ENCODE measurements at places on chromosomes 3 and 15.

DNA sequence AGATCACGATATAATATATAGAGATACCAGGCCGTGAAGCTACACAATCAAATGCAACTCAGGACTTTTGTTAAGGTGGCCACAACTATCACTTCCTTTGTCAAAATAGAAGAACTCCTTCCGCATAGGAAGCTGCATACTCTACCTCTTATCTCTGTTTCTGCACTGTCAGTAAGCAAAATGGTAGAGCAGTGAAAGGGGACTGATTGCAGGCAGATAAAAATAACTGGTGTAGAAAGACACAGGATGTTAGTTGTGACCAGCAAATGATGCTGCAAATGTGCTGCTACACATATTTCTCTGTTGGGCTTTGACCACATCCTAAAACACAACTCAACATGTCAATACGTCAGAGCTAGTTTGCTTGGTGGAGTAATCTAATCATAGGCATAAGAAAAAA lies 16.3 kb upstream of the TRAT1 start:
- DNase-seq = no peak

GRCh38 chr3:23537101-23537551 lies 268.6 kb upstream of the UBE2E1 start:
- no peak for DNase-seq

DNA sequence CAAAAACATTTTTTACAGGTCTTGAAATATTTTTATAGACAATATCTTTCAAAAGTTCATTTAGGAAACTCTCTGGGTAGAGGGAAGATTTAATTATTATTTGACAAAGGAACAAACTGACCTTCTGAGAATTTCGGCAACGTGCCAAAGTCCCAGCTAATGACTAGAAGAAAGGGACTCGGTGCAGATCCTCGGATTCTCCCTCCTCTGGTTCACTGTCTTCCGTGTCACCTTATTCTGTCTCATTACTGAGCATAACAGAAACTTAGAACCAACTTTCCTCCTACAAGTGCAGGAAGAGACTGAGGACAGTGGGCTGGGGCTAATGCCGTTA lies 339.1 kb downstream of the MECOM start:
- DNase-seq = no peak

DNA sequence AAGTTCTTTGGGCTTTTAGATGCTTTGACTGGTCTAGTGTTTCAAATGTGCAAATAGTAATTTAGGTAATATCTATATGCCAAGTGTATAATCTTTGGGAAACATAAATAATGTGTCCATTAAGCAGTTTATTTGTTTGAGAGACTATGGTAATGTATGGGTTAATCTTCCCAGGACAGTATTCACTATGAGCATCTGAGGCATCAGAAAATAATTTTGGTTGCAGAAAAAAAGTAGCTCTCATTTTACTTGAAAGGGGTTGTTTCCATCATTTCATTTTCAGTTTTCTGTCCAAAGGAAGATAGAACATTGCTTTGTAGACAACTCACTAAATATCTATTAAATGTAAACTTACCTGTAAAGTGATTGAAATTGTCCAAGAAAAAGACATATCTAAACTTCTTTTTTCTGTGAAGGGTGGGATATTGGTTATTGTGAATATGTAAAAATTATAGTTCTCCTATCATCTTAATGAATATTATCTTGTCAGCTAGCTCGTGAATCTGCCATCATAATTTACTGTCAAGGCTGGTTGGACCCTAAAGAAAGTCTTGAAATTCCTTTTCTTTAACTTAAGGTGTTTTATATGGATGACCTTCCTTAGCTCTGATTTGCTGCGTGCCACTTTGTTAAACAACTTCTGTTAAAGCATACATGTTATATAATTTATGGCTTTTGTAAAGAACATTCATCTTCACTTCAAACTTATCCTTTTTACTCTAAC lies 108.8 kb downstream of the EPHA3 start:
- no peak for DNase-seq

DNA sequence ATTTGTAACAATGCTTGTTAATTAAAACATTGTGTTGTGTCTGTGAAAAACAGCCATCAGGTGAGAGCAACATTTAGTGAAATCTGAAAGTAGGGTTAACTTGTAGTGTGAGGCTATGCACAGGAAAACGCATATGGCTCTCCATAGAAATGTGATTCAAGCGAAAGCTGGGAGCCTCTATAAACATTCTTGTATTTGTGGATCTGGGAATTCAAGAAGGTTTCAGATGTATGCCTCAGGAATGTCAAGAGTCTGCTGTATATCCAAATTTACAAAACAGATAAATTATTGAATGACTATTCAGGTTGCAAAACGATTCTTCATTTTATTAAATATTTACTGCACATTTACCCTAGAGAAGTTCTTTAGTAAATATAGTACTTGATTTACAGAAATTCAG lies 166.0 kb downstream of the THSD4 start:
- DNase-seq = no peak

DNA sequence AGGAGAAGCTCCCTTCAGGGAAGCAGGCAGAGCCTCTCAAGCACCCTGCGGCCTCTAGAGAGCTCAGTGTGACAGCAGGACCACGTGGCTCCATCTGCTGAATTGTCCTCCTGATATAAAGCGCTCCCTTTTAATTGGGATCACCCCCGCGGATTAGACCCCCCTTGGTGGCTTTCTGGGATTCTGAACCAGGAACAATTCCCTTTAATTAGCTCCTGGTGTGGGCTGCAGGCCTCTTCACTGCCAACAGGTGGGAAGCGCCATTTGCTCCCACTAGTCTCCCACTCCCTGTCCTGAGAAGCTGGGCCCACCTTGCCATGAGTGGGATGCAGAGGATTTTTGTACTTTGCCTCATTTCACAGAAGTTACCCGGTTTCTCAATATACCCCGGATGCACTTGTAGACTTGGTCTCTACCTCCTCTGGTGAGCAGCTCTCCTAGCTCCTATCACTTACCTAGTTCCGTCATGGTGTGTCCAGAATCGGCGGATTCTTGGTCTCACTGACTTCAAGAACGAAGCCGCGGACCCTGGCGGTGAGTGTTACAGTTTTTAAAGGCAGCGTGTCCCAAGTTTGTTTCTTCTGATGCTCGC lies 592 bp downstream of the PGPEP1L start:
- no peak for DNase-seq

GRCh38 chr15:101294731-101295606 lies at the start of gene SNRPA1:
Gene SNRPA1, minus strand, starts transcription at chr15:101295248. Its CDS starts 70 bp downstream, at chr15:101295178.
- DNase-seq = peak; percentile 97

DNA sequence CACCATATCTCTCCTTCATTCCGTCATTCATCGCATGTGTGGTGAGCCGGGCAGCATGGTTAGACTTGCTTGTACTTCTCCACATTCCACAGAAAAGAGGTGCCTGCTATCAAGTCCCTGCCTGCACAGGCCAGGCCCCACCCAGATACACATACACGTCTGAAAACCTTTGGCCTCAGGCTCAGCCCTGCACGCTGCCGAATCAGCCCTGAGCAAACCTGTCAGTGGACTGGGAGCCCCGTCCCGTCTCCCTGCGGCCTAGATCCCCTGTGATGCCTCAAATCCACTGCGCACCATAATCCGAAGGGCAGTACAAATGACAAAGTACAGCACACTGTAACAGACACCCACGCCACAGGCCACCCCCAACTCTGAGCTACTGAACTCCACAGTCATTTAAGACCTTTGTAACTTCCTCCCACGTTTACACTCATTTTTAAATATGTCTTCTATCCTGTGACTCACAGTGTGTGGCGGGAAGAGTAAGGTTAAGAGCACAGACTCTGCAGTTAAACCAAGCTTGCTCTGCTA lies 67.1 kb downstream of the MB21D2 start:
- no peak for DNase-seq

DNA sequence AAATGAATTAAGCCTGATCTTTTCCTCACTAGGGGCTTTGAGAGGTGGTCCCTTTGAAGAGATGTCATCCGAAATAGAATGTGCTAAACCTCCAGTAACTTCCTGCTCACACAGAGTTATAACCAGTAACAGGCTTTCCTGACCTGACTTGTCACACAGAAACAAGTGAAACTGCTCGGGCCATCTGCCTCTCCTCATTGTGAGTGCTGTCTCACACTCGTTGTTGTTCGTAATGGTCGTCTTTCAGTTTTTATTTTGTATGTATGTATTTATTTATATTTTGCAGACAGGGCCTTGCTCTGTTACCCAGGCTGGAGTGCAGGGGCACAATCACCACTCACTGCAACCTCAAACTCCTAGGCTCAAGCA lies 24.0 kb downstream of the ACSBG1 start:
- no peak for DNase-seq

GRCh38 chr15:64144565-64145281 lies 6.8 kb upstream of the SNX22 start:
- no peak for DNase-seq

DNA sequence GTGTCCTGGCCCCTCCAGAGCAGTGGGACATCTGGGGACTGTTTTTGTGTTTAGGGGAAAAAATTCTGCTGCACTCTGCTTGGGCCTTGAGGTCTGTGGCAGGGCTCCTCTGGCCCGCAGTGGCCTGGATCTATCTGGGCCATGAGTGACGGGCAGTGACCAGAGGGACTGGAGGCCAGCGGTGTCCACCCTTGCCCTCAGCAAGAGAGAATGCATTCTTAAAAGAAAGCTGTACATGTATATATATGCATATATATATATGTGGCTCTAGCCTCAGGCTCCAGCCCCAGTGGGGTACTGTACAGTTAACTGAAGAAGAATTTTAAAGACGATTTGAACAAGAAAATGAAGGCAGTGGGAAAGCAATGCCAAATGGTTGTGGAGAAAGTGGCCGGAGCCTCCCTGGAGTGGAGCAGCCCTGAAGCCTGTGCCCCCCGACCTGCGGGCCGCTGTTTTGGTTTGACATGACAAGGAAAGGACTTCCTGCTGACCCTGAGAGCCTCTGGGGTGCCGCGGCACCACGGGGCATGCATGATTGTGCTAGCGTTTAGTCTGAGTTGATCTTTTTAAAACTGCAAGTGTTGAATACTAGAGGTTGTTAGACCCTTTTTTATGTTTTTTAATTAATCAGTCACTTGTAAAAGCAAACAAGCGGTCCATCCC lies 52.2 kb downstream of the PLXNA1 start:
- no peak for DNase-seq

DNA sequence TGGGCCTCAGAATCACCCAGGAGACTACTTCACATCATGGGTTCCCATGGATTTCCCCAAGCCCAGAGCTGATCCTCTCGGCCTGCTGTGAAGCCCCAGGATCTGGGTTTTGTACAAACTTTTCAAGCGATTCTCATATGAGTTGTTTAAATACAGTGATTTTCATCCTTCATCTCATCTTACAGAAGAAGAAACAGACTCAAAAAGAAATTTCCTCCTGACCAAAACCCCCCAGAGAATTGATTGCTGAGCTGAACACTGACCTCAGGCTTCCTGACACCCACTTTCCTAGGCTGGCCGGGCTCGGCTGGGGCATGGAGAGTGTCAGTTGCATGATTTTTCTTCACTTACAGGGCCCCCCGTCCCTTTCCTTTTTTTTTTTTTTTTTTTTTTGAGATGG lies 60.3 kb downstream of the BDH1 start:
- DNase-seq = no peak

DNA sequence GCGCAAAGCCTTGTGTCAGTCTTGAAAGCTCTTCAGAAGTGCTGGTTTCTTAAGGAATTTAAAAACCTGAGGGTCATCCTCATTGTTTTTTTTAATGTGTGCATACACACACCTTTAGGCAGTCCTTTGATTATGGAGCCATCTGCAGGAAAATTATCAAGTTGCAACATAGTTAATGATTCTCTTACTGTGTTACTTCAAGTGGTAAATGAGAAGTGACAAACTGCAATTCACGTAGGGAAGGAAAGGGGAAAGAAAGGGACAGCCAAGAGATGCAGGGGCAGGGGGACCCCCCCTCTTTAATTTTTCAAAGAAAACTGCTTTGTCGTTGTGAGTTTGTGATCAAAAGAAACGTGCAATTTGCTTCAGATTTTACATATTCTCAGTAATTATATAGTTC lies 162.4 kb upstream of the CGNL1 start:
- no peak for DNase-seq

DNA sequence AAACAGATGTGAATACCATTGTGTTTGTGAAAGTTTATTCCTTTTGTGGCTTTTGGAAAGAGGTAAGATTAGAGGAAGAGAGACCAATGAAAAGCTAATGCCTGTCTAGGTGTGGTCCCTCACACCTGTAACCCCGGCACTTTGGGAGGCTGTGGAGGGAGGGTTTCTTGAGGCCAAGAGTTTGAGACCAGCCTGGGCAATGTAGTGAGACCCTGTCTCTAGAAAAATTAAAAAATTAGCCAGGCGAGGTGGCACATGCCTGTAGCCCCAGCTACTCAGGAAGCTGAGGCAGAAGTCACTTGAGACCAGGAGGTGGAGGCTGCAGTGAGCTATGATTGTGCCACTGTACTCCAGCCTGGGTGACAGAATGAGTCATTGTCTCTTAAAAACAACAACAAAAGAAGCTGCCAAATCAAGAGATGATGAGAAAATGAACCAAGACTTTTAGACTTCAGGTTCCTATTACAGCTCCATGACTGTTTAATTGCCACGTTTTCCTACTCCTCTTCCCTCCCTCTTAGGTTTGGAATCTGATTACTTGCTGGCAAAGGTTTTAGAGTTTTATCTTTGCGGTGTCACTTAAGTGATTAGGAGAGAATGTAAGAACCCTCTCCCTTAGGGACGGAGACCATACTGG lies 68.7 kb downstream of the CGNL1 start:
- no peak for DNase-seq

DNA sequence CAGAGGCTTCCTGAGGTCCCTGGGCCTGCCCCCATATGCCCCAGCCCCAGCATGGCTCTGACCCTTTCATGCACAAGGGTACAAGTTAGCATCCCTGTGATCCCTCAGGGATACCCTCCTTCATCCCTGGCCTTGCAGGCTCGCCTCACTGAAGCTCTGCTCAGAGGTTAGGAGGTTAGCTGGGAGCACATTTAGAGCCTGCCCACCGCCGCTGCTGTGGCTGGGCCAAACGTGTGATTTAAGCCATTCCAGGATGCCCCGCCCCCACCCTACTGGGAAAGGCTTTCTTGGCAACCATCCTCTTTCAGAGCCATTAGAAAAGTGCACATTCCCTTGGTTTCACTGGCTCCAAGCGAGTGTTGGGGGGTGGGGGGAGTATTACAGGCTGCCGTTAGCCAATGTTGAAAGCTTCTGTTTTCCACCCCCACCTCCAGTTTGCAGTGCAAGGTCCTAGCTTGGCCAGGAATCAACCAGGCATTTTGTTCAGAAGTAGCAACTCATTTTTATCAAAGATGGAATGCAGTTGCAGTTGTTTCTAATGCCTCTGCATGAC lies 6.3 kb upstream of the HES1 start:
- no peak for DNase-seq

GRCh38 chr15:56059716-56060115 lies 66.3 kb upstream of the NEDD4 start:
- no peak for DNase-seq

Data from K562 (cell line).